CD4-positive, alpha-beta T cell treated with Interferon gamma for 1 hour (primary cell): ENCODE measurements at places on chromosomes 16 and 17.
A peak's percentile ranks its signal among the peaks of the same experiment; 100 is the strongest.

GRCh38 chr17:77503916-77504651 is 363.3 kb downstream of the SEC14L1 start:
- DNase-seq = no peak

- no peak for DNase-seq
Observed at GRCh38 chr16:1777375-1778199, 4.7 kb upstream of the MRPS34 start.

DNA sequence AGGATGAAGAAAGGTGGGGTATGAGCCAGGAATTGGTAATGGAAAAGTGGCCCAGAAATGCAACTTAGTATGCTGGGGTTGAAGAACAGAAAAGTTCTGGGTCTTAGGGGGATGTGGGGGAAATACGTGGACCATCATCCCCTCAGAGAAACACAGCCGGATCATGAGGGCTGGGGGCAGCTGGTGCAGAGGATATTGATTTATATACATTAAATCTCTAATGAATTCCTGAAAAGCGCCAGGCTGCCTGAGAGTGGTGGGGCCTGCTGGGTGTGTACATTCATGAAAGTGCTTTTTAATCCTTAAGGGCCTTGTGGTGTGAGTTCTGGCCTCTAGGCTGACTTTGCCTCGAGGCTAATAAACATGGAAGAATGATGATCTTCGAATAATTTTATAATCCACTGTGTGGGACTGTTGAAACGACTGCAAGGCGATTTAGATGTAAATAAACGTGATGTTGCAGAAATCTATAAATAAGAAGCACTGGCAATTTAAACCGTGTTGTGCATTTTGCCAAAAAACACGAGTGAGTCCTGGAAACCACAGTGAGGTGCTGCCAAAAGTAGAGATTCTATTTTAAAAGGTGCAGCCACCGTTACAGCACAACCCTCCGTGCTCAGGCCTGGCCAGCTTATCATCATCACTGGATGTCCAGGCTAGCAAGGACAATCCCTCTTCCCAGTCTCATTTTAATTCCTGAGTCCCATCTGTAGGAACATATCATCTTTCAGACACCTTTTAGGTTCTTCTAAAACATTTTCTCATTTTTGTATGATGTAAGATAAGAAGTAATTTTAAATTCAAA is 32.1 kb downstream of the PRKAR1A start:
- DNase-seq = no peak

- DNase-seq = no peak
Observed at GRCh38 chr16:89517128-89517527, 8.9 kb downstream of the SPG7 start.

DNA sequence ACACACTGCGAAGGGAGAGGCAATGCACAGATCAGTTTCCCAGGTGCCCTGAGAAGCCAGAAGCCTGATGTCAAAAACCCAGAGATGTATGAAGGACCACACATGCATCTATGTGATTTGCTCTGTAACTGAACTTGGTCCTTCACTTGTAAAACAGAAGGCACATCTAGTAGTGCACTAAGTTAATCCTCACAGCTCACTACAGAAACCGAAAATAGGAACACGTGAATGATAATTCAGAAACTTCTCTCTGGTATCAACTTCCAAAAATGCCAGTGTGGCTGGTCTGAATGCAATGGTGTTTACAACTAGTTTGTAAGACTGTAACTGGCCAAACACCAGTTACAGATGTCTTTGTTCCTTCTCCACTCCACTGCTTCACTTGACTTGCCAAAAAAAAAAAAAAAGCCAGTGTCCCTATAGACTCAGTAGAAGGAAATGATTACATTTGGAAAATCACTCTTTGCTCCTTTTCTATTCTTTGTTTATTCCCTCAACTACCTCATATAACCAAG is 11.3 kb downstream of the ANKRD40 start:
- no peak for DNase-seq

- DNase-seq = peak; percentile 50
Observed at GRCh38 chr17:37744961-37745800, at the start of gene HNF1B. Gene HNF1B, minus strand, starts transcription at chr17:37745059. Its CDS starts 175 bp downstream, at chr17:37744884.

GRCh38 chr17:46008591-46008990 is 9.5 kb downstream of the STH start:
- DNase-seq = no peak

DNA sequence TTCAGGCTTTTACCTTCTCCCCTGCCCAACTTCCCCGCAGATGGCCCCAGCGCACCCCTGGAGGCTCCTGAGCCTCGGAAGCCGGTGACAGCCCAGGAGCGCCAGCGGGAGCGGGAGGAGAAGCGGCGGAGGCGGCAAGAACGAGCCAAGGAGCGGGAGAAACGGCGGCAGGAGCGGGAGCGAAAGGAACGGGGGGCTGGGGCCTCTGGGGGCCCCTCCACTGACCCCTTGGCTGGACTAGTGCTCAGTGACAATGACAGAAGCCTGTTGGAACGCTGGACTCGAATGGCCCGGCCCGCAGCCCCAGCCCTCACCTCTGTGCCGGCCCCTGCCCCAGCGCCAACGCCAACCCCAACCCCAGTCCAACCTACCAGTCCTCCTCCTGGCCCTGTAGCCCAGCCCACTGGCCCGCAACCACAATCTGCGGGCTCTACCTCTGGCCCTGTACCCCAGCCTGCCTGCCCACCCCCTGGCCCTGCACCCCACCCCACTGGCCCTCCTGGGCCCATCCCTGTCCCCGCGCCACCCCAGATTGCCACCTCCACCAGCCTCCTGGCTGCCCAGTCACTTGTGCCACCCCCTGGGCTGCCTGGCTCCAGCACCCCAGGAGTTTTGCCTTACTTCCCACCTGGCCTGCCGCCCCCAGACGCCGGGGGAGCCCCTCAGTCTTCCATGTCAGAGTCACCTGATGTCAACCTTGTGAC is 3.6 kb downstream of the MAPK7 start:
- no peak for DNase-seq

GRCh38 chr17:66522591-66523272 is 220.3 kb downstream of the PRKCA start:
- no peak for DNase-seq

- DNase-seq = no peak
Observed at GRCh38 chr16:9372934-9373890, 281.8 kb downstream of the HAPSTR1 start.

DNA sequence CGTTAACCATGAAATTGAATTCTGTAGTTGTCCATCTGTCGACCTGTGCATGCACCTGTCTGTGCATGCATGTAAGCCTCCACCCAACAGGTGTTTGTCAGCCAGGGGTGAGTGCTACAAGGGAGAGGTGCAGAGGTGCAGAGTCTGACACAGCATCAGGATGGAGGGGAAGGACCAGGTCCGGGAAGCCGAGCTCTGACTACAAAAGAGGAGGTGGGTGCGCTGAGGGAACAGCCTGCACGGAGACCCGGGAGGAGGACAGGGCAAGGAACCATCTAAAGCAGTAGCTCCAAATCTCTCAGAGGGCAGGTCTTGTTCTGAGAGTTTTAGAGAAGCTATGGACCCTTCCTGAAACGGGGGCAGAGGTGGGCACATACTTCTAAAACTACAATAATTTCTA is 54.1 kb downstream of the B9D1 start:
- no peak for DNase-seq

- DNase-seq = no peak
Observed at GRCh38 chr16:58038219-58038641, 12.7 kb downstream of the MMP15 start.

- no peak for DNase-seq
Observed at GRCh38 chr17:78556812-78557211, 20.4 kb downstream of the DNAH17 start.

DNA sequence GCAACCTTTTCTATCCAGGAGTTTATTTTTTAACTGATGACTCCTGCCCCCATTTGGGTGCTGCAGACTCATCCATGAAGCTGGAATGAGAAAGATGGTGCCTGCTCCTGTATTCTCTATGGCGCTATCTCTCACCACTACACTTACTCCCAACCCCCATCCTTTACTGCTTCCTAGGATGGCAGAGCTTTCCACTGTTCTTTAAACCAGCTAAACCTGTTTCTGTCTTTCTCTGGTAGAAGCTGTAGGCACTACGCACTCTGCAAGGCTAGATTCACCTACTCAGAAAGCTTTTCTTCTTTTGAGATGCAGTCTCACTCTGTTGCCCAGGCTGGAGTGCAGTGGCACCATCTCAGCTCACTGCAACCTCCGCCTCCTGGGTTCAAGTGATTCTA is 47.0 kb downstream of the ADAMTS18 start:
- DNase-seq = no peak

GRCh38 chr17:45384789-45385262 is 47.8 kb downstream of the ARHGAP27 start:
- no peak for DNase-seq

DNA sequence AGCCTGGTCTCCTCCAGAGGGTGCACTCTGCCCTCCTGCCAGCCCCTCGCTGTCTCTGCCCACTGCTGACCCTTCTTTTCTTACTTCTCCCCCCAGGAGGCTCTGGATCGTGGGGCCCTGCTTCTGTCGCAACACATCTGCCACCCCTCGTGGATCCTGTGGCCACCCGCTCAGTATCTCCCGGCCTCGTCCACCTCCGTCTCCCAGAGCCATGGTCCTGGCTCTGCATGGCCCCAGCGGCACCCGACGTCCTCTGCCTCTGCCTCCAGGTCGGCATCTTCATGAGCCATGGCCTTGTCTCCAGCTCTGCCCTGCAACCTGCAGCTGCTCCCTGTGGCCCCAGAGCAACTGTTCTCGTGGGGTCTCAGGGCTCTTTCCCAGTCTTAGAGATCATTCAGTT is 12.1 kb upstream of the ACSF3 start:
- no peak for DNase-seq

DNA sequence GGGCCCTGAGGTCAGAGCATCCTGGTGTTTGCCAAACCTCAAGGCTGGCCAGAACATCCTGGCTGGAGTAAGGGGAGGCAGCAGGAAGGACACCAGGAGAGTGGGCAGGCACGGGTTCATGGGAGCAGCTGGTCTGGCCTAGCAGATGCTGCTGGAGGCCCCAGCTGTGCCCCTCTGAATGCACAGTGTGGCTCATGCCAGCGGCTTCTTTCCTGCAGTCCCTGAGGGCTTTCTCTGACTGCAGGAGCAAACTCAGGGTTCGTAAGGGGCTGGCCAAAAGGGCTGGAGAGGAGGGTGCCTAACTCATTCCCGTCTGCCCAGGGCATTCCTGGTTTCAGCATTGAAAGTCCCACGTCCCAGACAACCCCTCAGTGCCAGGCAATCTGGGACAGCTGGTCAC is 78.7 kb downstream of the ZDHHC7 start:
- DNase-seq = no peak

- no peak for DNase-seq
Observed at GRCh38 chr16:25052530-25052929, 37.4 kb upstream of the ARHGAP17 start.
